ENCODE measurements at places on chromosomes 5 and 9.
A peak's percentile ranks its signal among the peaks of the same experiment; 100 is the strongest.

DNA sequence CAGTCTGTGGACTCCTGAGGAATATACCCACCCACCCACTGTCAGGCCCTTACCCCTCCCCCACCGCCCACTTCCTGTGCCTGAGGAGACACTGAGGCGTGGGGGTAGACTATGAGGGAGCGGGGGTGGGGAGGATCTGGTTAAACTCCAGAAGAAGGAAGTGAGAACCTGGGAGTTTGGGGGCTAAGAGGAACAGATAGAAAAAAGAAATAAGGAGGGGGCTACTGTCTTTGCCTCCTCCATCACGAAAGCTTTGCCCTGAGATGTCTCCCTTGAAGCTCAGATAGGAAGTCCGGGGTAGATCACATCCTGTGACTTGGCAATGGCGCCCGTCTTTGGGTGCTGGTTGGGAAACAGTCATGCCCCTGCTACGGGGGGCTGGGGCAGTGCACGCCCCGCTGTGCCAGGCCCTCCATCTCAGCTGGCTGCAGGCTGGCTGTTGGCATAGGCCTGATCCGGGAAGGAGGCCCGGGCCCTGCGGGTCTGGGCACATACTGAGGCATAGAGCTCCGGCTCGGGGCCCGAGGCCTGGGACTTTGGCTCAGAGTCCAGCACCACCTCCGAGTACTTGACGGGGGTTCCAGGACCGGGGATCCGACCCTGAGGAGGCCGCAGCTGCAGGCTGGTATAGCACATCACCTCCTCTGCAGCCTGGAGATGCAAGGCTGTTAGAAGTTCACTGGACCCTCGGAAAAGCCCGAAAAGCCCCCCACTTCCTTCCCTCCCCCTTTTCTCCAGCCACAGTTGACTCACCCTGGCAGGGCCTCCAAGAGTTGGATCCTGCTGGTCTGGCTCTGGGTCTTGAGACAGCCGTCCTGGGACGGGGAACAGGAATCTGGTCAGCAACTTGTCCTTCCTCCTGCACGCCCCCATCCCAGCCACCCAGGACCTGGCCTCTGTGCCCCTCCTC lies 1.0 kb downstream of the SIT1 start:
- DNase-seq = peak; percentile 27

- no peak for DNase-seq
Measured at GRCh38 chr5:104646416-104646815, 1083.8 kb upstream of the NUDT12 start.

DNA sequence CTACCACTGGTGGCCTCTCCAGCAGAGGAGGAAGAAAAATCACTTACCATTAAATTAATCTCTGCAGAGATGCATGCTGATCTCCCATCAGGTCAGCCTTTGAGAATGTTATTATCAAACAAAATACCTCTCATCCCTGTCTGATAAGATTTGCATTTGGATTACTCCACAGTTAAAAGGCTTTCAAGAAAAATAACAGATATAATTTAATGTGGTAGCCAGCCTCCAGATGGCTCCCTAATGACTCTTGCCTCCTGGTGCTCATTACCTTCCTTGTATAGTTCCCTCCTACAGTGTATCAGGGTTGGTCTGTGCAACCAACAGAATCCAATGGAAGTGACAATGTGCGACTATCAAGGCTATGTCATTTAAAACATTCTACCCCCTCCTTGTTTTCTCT lies 63.6 kb upstream of the TNPO1 start:
- DNase-seq = no peak

DNA sequence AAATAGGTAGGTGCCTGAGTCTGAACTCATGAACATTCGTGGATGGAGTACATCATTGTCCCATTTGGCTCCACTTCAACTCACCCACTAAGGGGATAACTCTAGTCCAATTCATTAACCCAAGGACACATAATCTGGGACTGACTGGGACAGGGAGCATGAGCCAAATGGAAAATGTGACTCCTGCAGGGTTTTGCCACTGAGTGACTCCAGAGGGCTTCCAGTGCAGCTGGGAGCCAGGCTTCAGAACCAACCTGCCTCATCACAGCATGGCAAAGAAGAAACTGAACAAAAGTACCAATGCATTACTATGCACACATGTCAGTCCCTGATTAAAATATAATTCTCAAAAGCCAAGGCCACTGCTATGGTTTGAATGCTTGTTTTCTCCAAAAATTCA lies 159.7 kb upstream of the SNX2 start:
- no peak for DNase-seq

DNA sequence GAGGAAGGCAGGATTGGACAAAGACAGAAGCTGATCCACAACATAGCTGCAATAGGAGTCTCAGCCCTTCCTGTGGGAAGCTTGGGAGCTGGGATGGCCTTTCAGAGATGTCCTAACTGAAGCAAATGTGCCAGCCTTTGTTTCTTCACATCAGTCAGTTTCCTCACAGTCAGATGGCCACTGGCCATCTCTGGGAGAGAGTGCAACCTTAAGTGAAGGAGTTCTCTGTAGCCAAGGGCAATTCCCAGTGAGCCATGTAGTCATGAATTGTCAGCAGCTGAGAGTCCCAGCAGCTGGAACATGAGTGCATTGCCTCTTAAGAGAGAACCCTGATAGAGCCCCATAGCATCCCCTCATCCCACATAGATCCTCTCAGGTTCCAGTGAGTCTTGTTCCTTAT lies 89.1 kb upstream of the LIFR start:
- no peak for DNase-seq

GRCh38 chr5:88256872-88257271 lies 11.8 kb downstream of the TMEM161B start:
- DNase-seq = no peak

- DNase-seq = no peak
Measured at GRCh38 chr5:51479840-51480239, 96.6 kb downstream of the ISL1 start.

- DNase-seq = no peak
Measured at GRCh38 chr5:62778316-62779009, 199.8 kb downstream of the LRRC70 start.

- no peak for DNase-seq
Measured at GRCh38 chr9:95516734-95517558, at the start of gene PTCH1. Gene PTCH1, minus strand, starts transcription at chr9:95516971.

DNA sequence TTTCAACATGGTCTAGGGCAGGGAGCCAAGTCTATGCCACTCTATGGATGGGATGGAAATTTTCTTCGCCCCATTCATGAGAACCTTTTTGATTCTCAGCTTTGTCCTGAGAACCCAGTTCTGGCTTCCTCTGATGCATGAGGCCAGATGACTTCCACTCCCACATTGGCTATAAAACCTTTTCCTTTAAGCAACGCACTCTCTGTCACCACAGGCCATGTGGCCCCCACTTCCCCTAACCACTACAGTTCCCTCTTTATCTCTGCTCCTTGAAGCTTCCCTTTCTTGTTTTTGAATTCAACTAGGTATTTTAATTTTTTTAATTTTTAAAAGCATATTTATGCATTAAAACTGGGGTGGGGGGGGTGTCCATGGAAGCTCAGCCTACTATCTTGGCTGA lies 401.3 kb downstream of the ENC1 start:
- no peak for DNase-seq

DNA sequence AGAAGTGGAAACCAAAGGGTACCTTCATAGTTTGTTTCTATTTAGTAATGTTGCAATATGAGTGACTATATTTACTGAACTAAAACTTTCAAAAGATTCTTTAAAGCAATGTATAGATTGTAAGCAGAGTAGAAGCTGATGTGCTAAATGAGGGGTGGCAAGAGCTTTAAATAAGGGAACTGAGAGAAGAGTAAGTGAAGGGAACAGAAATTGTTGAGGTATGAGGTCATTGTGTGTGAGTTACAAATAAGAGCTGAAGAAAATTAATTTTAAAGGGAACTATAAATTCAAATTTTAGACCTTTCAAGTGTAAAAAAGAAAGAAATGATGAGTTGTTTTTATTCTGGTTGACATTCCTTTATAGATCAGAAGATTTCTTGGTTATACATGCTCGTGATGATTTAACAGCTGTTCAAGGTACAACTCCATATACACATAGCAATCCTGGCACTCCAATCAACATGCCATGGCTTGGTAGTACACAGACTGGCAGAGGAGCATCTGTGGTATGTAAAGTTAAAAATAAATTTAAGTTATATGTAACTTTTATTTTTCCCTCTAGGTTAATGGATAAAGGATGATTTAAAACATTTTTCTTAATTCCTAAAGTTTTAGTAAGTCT lies 135.1 kb upstream of the TNFAIP8 start:
- DNase-seq = no peak

DNA sequence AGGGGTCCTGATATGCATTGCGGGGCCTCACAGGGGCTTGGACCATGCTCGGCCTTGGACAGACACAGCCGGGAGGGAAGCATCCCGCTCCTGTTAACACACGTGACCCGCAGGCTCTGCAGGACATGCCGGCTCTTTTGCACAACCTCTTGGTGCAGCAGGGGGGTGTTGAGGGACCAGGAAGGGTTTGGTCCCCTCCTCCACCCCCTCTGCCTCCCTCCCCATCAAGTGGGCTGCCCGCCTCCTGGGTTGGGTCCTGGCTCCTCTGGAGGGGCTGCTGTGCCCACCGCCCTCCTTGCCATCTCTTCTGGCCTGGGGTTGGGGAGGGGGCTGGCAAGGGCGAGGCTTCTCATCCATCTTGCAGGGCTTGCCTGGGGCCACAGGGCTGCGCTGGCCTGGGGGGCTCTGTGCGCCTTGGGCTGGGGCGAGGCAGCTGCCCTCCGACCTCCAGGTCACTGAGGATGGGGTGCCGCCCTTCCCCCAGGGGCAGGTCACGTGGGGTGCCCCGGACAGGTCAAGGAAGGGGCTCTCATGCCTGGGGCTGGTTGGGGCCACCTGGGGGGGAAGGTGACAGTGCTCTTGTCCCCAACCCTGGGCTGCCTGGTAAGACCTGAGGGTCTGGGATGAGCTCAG lies 16.8 kb upstream of the SLC9A3 start:
- DNase-seq = no peak

DNA sequence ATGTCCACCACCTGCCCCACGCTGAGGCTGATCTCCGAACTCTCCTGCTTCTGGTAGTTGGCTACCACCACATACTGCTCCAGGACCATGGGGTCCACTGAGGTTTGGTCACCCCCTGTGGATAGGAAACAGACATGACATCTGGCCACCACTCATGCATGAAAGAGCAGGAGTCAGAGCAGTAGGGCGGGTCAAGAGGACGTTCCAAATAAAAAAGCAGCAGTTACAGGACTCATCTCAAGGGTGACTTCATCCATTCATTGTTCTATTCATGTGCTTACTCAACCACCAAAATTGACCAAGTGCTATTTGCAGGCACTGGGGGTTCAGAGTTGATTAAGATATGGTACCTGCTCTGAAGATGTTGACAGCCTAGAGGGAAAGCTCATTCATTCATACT lies 79.2 kb upstream of the UBTD2 start:
- no peak for DNase-seq

DNA sequence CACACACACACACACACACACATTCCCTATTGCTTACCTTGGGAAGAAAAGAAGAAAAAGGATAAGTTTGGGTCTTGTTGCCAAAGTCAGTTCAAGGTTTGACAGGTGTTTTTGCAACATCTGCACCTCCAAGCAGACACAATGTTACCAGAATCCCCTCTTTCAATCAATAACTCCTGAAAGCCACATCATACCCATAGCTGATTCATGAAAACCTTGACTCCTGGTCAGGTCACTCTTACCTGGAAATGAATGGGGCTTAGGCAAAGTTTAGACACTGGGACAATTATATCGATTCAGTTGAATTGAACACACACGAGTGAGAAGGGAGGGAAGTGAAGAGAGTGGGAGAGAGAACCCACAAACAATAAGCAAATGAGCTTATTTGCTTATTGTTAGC lies 27.0 kb downstream of the IL9 start:
- DNase-seq = no peak

DNA sequence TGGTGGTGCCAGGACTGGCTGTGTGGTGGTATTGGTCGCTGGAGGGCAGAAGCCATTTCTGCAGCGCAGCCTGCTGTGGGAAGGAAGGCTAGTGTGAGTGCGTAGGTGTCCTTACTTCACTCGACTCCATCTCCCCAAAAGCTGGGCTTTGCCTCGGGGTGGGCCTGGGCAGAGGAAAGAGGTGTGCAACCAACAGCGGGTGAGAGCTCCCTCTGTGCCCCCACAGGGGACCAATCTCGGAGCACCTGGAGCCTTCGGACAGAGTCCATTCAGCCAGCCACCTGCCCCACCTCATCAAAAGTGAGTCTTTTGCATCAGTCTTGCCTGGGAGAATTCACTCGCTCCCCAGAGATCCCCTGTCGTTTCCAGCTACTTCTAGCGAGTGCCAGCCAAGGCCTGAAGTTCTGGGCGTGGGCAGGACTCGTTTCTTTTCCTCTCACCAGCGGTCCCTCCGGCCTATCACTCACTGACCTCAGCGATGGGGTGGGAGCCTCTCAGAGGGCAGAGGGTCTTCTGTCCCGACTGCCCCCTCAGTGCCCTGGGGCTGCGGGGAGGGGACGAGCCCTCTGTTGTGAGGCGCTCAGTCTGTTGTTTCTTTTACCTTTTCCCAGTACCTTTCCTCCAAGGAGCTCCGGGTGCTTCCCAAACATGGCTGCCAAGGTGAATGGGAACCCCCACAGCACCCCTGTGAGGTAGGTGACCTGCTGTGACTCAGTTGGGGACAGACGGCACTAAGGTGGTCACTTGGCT lies 32.9 kb upstream of the PRDM12 start:
- DNase-seq = no peak

DNA sequence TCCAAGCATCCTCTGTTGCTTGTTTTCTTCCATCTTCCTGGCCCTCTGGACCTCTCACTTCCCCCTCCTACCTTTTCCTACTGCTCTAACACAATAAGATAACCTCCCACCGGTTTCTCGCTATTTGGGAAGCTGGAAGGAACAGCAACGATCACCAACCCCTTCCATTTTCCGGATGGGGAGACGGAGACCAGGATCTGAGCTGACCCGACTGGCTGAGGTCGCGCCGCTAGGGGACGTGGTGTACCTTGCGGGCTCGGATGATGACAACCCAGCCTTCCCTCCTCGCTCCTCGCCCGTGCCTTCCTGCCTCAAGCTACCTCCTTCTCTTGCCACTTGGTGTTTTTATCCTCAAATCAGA lies 1.9 kb downstream of the LPAR1 start:
- DNase-seq = no peak

- no peak for DNase-seq
Measured at GRCh38 chr5:179900711-179901110, 7.0 kb downstream of the TBC1D9B start.

DNA sequence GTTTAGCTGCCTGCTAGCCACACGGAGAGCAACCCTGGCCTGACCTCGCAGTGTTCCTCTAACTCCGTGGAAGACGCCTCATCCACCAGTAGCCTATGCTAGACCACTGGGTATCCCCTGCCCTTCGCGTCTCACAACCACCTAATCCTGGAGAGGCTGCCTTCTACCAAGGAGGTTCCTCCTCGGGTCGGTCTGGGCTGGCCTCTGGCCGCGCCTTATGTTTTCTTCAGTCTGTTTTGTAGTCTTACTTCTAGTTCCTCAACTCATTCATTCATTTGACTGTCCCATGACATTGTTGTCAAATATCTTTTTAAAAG lies 1.6 kb upstream of the TPM2 start:
- DNase-seq = no peak

- no peak for DNase-seq
Measured at GRCh38 chr9:79135681-79136415, 435.9 kb upstream of the TLE4 start.

DNA sequence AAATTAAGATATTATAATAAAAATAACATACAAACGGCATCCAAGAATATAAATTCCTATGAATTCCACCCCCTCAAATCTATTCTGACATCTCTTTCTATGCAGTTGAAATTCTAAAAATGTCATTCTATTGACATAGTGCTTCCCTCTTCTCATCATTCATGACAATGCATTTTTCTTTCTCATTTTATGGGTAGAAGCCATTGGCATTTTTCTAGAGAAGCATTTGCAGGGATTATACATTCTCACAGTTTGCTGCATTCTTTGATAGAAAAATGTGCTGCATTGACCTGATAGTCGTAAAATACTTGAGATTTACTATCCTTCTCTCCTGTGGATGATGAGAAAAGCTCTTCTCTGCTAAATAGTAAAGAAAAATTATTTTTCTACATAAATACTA lies 760.9 kb upstream of the ACO1 start:
- DNase-seq = no peak

Measured in stimulated activated CD4-positive, alpha-beta T cell treated with anti-CD3 and anti-CD28 coated beads, Interleukin-15, amount 100 ng/mL, for 1 hour (primary cell).